ENCODE measurements at places on chromosomes 5 and 9.

GRCh38 chr5:150448334-150448733, 1.2 kb downstream of the RPS14 start:
- DNase-seq, result no peak

GRCh38 chr5:139745132-139745799, 50.3 kb upstream of the PSD2 start:
- DNase-seq, result peak; percentile 10

GRCh38 chr5:151612689-151613427, 21.7 kb upstream of the FAT2 start:
- peak; percentile 10 for DNase-seq

- DNase-seq, result no peak
These were observed 126.6 kb upstream of the TUSC1 start for GRCh38 chr9:25804856-25805255.
